ENCODE measurements at places on chromosomes 5 and 9.

DNA sequence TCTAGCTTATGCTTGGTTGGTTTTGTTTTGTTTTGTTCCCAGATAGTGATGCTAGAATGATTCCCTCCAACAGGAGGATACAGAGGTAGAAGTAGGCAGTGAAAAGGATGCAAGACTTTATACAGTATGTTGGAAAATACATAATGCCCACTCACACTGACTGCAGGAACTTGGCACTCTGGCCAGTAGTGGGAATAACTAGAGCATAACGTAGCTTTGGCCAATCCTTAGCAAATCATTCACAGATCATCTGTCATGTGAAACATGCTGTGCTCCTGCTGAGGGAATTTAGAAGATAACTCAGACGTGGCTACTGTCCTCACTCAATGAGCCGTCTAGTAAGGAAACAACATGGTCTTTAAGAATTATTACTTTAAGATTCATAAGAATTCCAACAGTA, 13.5 kb downstream of the CFAP90 start:
- DNase-seq, result no peak

- DNase-seq, result no peak
Measured at GRCh38 chr5:92687821-92688722, 892.9 kb downstream of the NR2F1-AS1 start.

GRCh38 chr5:107415762-107416161, 255.0 kb downstream of the EFNA5 start:
- DNase-seq, result no peak

DNA sequence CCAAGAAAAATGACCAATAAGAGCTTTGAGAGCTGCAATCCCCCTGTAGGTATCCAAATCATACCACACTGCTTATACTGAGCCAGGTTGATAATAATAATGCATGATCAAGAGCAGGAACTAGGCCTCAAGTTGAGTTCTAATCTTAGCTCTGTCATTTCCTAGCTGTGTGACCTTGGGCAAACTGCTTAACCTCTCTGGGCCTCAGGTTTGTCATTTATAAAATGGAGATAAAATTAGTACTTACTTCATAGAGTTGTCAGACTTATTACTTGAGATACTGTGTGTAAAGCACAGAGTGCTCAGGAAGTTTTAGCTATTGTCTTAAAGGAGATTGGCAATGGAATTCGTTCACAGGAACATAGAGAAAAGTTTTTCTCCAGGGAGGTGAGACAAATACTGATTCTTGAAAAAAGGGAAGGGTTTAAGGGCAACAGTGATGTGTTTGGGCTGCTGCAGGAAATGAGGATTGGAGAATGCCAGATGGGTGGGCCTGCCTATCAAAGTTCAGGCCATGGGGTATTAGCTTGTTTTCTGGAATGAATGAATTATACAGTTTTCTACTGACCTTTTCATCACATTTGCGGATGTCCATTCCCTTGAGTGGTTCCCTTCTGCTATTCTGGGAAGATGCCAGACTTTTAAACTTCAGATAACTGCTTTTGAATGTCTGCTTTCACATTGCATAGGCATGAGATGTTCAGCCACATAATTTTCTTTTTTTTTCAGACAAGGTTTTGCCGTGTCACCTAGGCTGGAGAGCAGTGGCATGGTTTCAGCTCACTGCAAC, 10.2 kb upstream of the ATP6V0E1 start:
- DNase-seq, result no peak

DNA sequence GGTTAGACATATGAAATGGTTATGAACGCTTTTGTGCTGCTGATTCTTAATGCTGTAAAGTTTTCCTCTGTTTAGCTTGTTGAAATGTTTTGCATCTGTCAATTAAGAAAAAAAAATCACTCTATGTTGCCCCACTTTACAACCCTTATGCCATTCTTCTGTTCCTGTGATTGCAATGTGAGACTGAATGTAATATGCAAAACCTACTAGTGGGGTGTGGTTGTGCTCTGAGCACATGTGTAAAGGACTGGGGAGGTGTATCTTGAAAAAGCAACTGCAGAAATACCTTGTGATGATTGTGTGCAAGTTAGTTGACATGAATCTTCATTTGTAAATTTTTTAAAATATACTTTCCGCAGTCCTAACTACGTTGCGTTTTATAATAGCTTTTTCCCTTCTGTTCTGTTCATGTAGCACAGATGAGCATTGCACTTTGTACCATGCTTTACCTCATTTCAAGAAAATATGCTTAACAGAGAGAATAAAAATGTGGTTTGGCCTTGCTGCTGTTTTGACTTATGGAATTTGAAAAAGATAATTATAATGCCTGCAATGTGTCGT, 357.0 kb upstream of the PIK3R1 start:
- no peak for DNase-seq
